NCI-H446 (cell line): ENCODE measurements at places on chromosomes 4 and X.

DNA sequence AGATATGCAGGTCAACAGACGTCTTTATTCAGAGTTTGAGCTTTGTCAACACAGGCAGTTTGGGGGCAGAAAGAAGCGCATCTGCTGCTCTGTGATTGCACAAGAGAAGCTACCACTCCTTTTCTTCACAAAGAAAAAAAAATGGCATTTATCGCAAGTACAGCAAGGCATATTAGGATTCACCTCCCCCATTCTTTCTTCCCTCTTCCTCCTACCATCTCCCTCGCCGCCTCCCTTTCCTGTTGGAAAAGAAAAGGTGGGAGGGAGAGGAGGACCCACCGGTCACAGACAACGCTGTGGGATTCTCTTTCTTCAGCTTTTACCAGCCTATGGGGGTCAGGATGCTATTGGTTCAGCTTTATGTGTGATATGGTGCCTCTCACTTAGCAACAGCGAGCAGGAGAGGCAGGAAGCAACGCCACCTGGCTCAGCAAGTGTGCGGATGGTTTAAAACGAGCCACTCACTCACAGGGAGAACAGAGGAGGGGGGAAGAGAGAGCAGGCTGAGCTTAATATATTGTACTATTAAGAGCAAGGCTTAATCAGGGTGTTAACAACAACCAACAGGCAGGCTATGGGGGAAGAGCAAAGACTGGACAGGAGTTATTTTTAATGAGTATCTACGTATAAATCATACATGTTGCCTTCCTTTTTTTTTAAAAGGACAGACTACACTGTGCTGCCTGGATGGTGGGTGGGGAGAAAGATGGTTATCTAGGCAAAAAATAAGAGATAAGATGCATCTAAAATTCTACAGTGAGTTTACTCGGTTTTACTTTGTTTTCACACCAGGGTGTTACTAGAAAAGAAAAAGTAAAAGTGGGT lies 104.7 kb downstream of the MAML3 start:
- DNase-seq = peak; percentile 83

DNA sequence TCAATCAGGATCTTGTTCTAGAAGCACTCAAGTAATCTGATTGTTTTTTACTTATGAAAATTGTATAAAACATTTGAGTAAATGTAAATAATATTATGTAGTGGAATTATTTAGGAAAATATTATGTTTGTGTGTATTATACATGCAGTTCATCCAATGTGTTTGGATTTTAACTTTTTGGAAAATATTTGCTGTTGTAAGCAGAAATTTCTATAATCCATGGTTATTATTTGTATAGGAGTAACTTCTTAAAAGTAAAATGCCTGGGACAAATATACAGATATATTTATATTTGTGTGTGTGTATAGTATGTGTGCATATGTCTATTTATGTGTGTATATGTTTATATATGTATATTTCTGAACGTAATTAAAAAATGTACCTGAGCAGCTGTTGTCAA lies 1394.6 kb upstream of the AGA start:
- no peak for DNase-seq

DNA sequence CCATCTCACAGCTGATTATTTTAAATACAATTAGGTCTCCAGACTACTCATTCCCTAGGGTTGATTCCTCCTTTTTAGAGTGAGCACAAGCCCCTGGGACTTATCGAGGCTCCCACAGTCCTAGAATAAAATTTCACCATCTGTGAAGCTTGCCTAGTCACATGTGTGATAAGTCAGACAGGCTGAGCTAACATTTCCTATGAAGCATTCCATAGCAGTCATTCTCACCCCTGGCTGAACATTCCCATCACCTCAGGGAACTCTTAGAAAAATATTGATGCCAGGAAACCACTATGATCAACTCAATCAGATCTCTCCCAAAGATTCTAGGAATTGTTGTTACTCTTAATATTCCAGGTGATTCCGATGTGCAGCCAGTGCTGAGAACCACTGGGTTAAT lies 37.7 kb downstream of the ARHGEF9 start:
- no peak for DNase-seq

- DNase-seq = no peak
Observed at GRCh38 chr4:140012688-140013486, 141.1 kb downstream of the MAML3 start.

DNA sequence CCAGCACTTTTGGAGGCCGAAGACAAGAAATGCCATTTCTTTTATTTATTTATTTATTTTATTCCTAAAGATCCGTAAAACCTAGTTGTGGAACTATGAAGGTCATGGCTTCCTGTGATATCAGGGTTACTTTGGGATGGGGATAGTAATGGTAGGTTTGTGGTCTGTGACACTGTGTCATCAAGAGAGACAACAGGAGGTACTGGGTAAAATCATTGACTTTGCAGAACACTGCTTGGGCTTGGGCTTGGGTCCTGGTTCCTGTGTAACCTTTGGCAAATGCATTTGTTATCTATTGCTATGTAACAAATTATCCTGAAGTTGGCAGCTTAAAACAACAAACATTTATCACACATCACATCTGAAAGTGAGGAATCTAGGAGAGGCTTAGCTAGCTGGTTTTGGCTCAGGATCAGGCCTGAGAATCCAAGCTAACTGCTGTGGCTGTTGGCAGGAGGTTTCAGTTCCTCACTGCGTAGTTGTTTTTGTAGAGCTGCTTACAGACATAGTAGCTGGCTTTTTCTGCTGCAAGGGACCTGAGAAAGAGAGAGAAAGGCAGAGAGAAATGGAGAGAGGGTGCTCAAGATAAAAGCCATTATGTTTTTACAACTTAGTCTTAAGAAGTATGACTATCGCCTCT lies 576.4 kb upstream of the SLIT2 start:
- DNase-seq = peak; percentile 33

- no peak for DNase-seq
Observed at GRCh38 chrX:13323241-13323640, 3.4 kb upstream of the ATXN3L start.

- DNase-seq = no peak
Observed at GRCh38 chr4:189124149-189124758, 816.4 kb upstream of the FRG1 start.

DNA sequence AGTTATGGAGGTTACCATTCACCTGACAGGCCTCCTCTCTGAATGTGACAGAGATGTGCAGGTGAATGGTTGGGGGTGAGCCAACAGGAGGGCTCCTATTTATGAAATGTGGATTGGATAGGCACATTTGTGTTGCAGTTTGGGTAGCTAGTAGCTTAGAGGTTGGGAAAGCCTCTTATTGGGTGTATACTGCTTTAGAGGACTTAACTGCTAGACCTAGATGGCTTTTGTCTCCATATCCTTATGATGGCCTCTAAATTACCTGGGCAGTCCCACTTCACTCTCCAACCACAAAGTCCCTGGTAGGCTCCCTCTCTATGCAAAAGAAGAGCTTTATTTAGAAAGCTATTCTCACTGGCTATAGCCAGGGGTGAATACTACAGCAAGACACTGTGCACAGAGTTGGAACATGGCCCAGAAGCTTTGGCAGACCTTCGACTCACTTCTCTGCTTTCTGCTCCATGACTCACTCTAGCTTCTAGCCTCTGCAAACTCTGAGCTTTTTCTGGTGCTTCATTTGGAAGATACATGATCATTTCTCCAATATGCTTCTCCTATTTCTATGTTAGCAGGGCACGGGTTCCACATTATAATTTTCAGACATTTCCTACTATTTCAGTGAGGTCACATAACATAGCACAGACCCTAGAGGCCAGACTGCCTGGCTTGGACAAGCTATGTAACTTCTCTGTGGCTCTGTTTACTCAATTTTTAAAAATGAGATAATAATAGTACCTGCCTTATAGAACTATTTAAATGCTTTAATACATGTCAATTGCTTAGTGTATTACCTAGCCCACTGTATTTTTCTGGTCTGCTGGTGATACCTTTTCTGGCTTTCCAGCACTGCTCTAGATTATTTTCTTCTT lies 6.0 kb upstream of the VGLL1 start:
- DNase-seq = peak; percentile 66

GRCh38 chr4:107736924-107737448 lies 17.0 kb upstream of the PAPSS1 start:
- DNase-seq = peak; percentile 49

- DNase-seq = no peak
Observed at GRCh38 chr4:162408309-162408708, 244.5 kb upstream of the FSTL5 start.

DNA sequence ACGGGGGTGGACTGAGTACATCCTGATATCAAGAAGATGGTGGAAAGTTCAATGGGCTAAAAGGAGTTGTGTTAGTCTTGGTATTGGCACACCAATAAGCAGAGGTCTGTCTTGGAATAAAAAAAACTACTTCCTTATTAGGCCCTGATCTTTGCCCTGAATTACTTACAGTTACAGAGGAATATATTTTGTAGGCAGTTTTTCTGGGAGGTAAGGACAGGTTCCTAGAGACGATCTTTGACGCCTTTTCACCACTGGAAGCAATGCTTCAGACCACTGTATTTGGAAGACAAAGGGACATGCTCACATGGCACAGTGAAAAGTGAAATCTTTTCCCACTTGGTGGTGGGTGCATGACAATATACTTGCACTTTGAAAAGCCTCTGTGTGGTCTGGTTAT lies 618 bp upstream of the XK start:
- no peak for DNase-seq

DNA sequence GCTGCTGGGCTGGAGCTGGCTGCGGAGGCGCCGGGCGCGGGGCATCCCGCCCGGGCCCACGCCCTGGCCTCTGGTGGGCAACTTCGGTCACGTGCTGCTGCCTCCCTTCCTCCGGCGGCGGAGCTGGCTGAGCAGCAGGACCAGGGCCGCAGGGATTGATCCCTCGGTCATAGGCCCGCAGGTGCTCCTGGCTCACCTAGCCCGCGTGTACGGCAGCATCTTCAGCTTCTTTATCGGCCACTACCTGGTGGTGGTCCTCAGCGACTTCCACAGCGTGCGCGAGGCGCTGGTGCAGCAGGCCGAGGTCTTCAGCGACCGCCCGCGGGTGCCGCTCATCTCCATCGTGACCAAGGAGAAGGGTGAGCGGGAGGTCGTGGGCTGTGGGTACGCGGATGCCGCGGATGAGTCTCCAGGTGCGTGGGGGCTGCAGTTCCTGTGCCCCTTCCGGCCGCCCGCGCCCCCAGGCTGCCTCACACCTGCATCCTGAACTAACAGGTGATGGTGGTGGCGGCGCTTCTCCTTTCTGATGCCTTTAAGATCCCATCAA lies 499 bp downstream of the CYP2U1 start:
- no peak for DNase-seq

GRCh38 chr4:57544811-57545654 lies 434.8 kb upstream of the IGFBP7 start:
- no peak for DNase-seq

- DNase-seq = no peak
Observed at GRCh38 chr4:76748649-76749048, 149.3 kb downstream of the SOWAHB start.

DNA sequence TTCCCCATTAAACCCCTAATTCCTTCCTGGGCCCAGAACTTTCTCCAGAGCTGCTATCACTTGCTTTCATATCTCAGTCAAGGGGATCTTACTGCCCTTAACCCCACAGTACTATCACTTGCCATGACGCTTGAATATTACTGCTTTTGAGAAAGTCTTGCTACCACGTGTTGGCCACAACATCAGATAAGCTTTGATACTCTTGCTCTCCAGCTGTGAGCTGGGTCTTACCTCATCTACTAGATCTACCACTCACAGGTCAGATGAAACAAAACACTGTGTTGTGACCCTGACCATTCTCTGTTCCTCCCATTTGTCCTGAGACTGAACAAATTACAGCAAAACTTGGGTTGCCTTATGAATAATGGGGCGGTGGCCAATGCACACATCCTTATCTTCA lies 12.1 kb upstream of the TAPT1 start:
- no peak for DNase-seq

GRCh38 chr4:5166377-5166776 lies 115.1 kb downstream of the STK32B start:
- DNase-seq = no peak

GRCh38 chr4:8920289-8920965 lies 48.8 kb upstream of the HMX1 start:
- no peak for DNase-seq

- DNase-seq = peak; percentile 51
Observed at GRCh38 chrX:26649534-26649933, 433.6 kb downstream of the MAGEB5 start.

GRCh38 chr4:30867427-30867826 lies 147.3 kb downstream of the PCDH7 start:
- no peak for DNase-seq

GRCh38 chr4:172957216-172957615 lies 211.4 kb upstream of the GALNT7 start:
- DNase-seq = no peak

DNA sequence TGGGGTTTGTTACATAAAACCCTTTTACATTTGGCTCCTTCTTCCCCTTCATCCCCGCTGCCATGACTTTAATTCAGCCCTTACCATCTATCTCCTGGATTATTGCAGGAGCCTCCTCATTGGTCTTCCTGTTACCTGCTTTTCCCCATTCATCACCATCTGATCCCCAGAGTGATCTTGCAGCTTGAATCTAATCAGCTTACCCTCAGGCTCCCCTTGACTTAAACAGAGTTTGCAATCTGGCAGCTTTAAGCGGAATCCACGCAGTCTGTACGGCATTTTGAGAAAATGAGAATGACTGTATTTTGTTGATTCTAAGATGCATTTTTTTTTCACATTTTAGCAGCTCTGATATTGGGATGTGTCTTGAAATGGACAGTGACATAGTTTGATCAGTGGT lies 14.9 kb upstream of the PPEF1 start:
- DNase-seq = no peak

DNA sequence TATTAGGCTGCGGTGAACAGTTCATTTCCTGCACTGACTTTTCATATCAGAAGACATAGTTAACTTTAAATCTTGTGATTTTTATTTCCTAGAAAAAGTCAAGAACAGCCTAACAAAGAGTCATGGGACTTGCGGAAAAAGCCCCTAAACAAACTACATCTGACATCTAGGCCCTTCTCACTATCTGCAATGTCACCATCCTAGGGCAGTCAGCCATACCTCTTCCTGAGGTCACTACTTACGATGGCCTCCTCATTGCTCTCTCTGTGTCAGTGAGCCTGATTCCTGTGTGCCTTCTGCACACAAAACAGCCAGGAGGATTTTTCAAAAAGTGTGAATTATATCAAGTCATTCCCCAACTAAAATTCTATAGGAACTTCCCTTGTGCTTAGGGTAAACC lies 22.4 kb upstream of the KIT start:
- no peak for DNase-seq

DNA sequence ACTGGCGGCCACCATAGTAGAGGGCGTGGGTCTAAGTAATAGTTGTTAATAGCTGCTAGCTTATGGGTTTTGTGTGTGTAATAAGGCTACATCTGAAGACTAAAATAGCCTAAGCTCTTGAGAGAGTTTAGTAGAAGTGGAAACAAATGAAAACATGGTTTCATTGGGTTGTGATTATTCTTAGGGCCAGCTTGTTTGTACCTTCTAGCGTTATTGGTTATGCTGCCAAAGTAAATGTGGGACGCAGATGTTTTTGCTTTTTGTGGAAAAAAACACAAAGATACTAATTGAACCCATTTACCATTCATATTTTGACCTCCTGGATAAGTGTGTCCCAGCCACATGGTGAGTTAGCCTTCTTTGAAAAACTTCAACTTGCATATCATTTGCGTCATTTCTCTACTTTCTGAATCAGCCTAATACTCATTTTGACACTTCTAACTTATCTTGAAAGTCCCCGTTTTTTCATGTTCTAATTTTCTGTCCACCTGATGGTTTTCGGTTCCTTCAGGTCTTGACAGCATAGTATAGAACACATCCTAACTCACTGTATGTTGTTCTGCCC lies 305.3 kb downstream of the FRMPD4 start:
- DNase-seq = no peak
